ENCODE measurements at places on chromosomes 3 and 15.

DNA sequence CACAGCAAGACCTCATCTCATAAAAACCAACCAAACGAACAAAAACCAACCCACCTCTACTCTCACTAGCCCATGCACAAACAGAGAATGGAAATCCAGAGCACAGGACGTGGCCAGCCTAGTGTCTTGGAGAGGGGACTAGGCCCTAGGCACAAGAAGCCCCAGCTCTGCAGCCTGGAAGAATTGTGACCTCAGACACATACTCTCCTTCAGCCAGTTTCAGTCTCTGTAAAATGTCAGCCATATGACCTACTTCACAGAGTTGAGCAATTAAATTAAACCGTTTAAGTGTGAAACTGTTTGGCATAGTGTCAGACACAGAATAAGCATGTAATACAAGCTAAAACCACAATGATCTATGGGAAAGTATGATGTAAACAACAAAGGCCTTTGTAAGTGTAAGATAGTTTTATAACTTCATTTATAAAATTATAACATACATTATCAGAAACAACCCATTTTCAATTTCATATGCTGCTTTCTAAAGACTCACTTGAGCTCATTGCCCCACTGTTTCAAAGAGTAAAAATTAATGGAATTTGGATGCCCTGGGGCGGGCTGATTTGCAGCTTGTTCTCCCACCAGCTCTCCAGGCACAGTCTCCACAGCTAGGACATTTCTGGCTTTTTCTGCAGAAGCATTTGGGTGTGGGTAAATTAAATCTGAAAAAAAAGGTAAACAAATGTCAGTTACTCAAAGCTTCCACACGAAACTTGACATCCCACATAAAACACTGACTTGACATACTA, 32.9 kb downstream of the TBC1D2B start:
- DNase-seq = no peak

DNA sequence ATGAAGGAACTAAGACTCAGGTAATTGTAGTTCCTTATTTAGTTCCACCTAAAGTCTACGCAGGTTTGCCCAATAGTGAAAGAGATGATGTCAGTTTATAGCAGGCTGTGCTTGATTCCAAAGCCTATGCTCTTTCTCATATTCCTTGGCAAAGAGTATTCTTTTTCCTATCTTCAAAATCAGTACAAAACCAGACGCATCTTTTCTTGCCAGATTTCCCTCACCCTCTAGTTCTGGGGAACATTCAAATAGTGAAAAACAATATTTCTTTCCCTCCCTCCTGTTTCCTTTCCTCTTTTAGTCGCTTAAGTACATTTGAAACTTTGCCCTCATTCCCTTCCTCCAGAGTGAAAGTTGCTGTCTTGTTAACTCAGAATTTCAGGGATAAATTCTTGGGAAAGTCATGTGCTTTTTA, 134.6 kb upstream of the PDZRN3 start:
- no peak for DNase-seq

- no peak for DNase-seq
Observed at GRCh38 chr15:83372434-83372891, 74.7 kb upstream of the SH3GL3 start.

- no peak for DNase-seq
Observed at GRCh38 chr3:187610981-187611511, 59.1 kb downstream of the SST start.

GRCh38 chr3:28042707-28043106, 198.7 kb upstream of the CMC1 start:
- DNase-seq = no peak

- no peak for DNase-seq
Observed at GRCh38 chr3:18634461-18634860, 209.3 kb upstream of the SATB1 start.

GRCh38 chr15:37452498-37452897, 352.1 kb upstream of the MEIS2 start:
- no peak for DNase-seq

DNA sequence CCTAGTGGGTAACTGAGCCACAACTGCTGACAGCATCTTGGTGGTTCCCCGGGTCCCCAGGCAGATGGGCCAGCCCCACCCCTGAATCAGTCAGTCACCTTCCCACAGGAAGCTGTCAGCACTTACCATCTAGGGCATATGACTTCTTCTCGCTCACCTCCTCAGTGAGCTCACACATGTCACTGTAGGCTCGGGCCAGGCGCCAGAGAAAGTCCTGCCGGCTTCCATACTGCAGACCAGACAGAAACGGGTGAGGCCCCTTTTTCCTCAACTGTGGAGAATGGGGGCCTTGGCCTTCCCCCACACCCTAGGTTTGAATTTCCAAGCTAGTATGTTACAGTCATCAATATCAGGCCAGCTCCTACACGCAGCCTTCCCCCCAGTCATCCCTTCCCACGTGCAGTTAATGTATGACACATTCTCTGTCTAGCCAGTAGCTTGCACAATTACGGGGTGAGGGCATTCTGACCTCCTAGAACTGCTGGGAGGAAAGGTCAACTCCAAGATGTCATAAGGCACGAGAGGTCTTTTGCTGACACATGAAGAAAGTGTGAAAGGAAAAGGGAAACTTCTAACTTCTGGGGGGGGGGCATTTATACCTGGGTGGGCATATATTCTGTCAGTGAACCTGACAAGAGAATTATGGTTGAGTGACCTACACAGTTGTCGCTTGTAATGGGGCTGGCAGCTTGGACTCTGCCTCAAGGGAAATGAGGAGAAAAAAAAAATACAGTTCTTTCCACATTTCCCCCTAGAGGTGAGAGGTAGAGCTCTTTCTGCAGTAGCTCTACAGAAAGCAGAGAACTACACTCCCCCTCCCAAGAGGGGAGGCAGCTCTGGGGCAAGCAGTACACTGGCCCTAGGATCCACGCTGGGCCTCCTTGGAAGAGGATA, 10.9 kb downstream of the RMDN3 start:
- peak; percentile 75 for DNase-seq

DNA sequence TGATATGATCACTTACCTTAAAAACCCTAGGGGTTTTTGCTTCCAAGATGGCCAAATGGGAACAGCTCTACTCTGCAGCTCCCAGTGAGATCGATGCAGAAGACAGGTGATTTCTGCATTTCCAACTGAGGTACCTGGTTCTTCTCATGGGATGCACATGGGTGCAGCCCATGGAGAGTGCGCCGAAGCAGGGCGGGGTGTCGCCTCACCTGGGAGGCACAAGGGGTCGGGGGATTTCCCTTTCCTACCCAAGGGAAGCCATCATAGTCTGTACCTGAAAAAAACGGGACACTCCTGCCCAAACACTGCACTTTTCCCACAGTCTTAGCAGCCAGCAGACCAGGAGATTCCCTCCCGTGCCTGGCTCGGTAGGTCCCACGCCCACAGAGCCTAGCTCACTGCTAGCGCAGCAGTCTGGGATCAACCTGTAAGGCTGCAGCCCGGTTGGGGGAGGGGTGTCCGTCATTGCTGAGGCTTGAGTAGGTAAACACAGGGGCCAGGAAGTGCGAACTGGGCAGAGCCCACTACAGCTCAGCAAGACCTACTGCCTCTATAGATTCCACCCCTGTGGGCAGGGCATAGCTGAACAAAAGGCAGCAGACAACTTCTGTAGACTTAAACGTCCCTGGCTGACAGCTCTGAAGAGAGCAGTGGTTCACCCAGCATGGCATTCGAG, 78.6 kb downstream of the CTNNB1 start:
- no peak for DNase-seq

DNA sequence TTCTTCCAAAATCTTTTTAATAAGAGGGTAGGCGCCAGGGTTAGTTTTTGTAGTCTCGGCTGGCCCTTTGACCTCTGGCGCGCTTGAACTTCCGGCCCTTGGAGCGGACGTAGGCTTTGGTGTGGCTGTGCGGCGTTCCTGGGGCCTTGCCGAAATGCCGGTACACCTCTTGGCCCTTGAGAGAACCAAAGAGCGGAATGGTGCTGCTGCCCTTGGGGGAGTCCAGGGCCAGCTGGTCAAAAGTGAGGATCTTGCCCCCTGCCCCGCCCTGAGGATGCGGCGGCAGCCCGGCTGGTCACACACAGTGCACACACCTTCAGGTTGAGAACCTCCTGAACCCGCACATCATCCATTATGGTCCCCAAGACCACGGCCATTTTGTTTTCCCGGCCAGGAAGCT, 20.0 kb upstream of the CHRNB4 start:
- DNase-seq = no peak

DNA sequence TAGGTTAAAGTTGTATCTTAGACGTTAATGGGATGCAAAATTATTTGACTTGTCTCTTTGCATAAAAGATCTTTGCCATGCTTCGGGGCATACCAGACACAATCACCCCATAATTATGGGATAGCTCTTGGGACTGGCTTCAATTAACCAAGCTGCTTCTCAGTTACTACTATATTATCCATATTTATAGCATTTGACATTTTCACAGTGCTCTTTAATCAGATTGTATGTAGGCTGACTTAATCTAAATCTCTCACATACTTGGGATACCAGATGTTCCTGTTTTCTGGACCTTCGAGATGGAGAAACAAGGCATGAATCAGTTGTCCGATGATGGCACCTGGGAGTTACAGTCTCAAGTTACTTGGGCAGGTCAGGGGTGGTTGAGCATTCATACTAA, 27.2 kb upstream of the ABHD17C start:
- DNase-seq = no peak

GRCh38 chr3:46335541-46335940, 18.4 kb upstream of the CCR2 start:
- DNase-seq = no peak

DNA sequence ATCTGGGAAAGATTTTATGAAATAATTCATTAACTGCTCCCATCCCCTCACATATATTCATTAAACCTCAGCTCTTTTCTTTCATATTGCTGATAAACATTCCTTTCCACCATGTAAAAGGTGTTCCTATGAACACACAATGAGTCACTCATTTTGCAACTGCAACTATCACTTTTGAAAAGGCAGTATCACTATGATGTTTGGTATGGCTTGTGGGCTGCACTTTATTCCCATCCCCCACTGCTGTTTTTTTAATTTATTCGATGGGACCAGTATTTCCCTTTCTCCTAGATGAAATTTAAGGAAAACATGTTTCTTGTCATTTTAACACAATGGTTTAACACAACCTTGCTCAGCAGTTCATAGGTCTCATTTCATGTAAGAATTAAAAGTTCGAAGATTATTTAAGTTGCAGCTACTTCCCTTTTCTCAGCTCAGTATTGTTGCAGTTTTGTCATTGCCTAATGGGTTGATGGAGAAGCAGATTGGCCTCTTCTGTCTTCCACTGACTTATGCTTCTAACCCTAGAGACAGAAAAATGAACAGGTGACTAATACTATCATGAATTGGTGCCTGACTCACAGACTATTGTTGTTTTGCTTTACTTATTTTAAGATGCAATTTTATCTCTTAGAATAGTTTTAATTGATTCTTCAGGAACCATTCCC, 280.3 kb downstream of the ZPLD1 start:
- DNase-seq = no peak

DNA sequence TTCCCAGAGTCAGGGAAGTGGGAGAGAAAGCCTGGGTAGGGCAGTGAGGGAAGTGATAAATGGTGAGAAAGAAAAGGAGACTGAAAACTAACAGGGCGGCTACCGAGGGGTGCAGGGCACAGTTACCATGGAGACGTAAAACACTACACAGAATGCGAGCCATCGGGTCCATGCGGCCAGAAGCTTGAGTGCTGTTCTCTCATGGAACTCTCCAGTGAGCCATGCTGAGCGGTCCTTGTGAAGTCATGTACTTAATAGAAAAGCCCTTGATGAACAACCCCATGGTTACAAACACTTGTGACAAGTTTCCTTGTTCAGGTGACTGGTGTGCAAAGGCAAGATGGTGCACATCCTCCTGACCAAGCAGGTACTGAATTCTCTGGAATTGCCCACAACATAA, 3.7 kb upstream of the PLA2G4F start:
- no peak for DNase-seq

DNA sequence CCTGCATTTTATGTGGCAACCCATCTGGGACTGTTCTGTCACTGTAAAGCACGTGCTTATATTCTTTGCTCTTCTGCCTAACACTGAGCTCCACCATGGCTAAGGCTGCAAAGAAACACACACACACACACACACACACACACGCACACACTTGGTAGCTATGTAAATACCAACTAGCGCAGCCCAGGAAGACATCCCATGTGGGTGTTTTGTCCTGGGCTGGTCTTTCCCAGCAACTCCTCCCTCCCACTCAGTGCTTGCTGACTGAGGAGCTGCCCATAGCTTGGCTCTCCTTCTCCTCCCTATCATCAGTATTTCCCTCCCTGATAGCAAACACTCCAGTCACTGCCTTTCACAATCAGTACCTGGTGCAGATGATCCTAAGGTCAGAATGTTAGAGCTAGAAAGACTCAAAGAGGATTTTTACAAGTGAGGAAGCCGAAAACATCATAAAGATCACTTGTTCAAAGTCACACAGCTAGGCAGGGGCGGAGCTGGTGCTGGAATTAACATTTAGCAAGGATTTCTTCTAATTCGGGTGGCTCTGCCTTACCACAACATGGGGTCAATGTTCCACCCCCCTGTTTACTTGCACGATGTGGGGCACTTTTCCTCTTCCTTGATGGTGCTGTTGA, 377.1 kb upstream of the TBL1XR1 start:
- no peak for DNase-seq

DNA sequence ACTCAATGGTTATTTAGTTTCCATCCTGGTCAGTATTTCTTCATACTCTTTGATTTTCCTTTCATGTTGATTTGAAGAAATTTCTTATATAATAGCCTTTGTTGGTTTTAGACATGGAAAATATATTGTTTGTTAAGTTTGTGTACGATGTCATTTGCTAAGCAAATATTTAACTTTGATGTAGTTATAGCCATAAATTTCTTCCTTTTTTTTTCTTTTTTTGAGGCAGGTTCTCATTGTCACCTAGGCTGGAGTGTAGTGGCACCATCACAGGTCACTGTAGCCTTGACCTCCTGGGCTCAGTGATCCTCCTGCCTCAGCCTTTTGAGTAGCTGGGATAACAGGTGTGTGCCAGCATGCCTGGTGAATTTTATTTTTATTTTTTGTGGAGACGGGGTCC, 51.4 kb downstream of the NMD3 start:
- DNase-seq = no peak

- no peak for DNase-seq
Observed at GRCh38 chr3:56796202-56796601, 5.5 kb downstream of the ARHGEF3 start.

- DNase-seq = no peak
Observed at GRCh38 chr15:95603802-95604201, 726.7 kb upstream of the NR2F2 start.

- no peak for DNase-seq
Observed at GRCh38 chr3:74055061-74055460, 430.3 kb upstream of the PDZRN3 start.

DNA sequence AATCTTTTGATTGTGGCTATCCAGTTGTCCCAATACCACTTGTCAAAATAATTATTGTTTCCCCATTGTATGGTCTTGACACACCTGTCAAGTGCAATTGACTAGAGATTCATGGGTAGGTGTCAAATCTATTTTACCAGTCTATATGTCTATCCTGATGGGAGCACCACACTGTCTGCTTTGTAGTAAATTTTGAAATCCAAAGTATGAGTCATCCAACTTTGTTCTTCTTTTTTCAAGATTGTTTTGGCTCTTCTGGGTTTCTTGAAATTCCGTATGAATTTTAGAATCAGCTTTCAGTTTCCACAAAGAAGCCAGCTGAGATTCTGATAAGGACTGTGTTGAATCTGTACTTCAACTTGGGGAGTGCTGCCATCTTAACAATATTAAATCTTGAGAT, 71.9 kb downstream of the CSNK1G1 start:
- DNase-seq = no peak

All from hematopoietic multipotent progenitor cell treated with erythropoietin and hydrocortisone succinate and interleukin-3 and kit ligand, for 17 days (in vitro differentiated cells).